Dorsolateral prefrontal cortex (tissue), 122 donors: ENCODE measurements at places on chromosomes 1 and 21.

DNA sequence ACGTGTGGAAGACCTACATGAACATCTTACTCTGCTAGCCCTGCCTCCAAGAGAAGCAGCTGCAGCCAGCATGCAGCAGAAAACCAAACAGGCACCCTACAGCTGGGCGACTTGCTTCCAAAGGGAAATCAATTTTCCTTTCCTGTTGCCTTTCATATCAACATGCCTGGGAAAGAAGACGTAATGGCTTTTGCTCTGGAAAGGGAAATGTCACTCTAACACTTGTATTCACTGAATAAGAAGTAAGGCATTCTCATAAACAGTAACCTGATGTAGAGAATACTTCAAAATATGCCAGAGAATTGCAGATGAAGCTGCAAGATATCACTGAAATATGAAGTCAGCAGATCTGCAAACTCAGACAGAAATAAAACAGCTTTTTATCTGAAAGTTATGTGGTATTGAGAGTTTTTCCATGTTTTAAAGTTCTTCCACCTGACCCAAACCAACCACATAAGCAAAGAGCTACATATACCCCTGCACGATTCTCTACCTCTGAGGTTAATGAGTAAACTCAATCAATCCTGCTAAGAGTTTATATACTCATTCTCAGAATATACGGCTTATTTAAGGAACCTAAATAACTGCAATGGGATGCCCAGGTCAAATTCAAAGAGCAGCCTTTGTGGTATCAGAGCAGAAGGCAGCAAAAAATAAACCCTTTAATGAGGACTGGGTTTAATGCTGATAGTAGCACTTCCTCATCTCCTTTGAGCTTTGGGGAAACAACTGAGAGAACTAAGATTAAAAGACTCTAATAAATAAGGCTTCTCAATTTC, 150.9 kb downstream of the RERE start:
- DNase-seq = no peak

GRCh38 chr21:37414292-37415253, 48.0 kb downstream of the DYRK1A start:
- no peak for DNase-seq

- DNase-seq = no peak
Measured at GRCh38 chr1:37107153-37107907, 73.0 kb upstream of the GRIK3 start.

DNA sequence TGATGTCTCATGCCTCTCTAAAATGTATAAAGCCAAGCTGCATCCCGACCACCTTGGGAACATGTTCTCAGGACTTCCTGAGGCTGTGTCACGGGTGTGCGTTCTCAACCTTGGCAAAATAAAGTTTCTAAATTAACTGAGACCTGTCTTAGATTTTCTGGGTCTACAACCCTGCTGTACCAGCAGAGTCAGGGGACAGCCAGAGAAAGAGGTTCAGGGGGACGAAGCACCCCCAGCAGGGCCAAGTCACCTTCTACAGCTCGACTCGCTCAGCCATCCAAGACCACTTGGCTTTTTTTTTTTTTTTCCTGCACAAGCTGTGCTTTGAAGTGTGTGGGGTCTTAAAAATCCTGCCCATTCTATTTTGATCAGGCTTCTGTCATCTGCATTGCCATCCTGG, 28.5 kb upstream of the PDE9A start:
- no peak for DNase-seq

DNA sequence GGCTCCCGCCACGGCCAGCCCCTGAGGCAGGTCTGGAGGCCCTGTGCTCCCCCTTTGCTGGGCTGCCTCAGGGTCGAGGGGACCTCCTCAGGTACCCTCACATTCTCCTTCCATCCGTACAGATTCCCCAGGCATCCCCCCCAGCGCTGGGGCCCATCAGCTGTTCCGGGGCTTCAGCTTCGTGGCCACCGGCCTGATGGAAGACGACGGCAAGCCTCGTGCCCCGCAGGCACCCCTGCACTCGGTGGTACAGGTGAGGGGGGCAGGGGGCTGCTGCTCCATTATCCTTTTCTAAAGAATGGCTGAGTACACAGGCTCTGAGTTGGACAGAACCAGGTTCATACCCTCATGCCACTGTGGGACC, 29.1 kb downstream of the RPS6KA1 start:
- no peak for DNase-seq
